ENCODE measurements at places on chromosomes 3 and 15. TPM values are rescaled to one million over a fixed set of nuclear protein-coding genes. Genes with fewer than 3 reads are reported as not detected.

Gene COLQ
- total RNA-seq: 2.3 TPM

DNA sequence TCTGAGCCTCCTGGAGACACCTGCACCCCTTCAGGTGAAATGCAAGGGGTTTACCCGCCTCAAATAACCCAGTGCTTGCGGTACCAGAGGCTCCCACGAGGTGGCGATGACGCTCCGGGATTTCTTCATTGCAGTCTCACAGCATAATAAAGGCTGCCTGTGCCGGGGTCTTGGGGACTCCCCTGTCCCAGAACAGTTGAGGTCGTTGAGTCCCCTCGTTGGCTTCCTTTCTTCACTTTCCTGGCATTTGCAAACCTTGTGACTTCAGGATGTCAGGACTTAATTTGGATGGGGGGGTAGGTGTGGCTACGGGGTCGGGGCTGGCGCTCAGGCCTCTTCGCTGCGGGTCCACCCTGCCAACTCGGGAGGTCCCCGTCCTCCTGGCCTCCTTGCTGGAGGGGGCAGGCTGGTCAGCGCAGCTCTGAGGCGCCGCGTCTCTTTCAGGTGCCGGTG, 1.3 kb downstream of the GNAT1 start:
- no peak overlapping the region for H3K27ac ChIP-seq
- no peaks in the 10 kb centered on the region for H3K36me3 ChIP-seq
- peaks cover 25% of the 10 kb centered on the region for H3K27me3 ChIP-seq
- peaks cover 10% of the 10 kb centered on the region for H3K4me1 ChIP-seq
- H3K4me3 ChIP-seq: no peak overlapping the region

Gene GOLGA6B
- total RNA-seq: not detected

Gene DUOXA2
- total RNA-seq: not detected

DNA sequence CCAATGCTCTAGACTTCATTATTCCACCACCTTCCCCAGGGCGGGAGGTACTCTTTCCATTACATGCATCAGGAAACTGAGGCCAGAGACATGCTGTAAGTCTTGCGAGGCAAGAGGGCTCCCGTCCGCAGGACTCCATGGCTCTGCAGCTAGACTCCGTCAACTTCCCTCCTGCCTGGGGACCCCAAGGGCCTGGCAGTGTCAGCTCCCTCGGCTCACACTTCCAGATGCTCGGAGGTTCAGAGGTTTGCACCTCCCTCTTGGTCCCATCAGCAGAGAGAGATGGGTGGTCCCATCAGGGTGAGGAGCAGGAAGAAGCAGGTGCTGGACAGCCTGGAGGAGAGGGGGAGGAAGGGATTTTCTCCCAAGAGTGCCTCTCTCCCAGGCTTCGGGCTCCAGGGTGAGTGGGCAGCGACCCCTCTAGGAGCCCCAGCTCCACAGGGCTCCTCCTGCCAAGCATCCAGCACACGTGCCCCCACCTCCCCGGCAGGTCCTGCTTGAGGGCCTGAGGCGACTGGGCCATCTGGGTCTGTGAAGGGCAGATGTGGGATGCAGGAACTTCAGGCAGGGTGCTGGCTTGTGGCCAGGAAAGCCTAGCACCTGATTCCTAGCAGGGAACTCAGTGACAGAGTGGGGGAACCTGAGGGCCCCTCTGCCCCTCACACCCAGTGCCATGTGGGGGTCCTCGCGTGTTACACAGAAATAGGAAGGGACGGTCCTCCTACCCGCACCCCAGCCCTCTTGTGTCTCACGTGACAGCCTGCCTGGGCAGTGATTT, 9.3 kb downstream of the PAK6 start:
- peaks cover 23% of the 10 kb centered on the region for H3K27me3 ChIP-seq
- H3K4me1 ChIP-seq: peaks cover 7% of the 10 kb centered on the region
- no peak for DNase-seq
- H3K36me3 ChIP-seq: no peaks in the 10 kb centered on the region
- no peak overlapping the region for H3K27ac ChIP-seq

Gene CAPN3
- total RNA-seq: 3.6 TPM

- no peaks in the 10 kb centered on the region for H3K27me3 ChIP-seq
- no peak for DNase-seq
- no peak overlapping the region for H3K27ac ChIP-seq
- no peak overlapping the region for H3K4me3 ChIP-seq
- H3K36me3 ChIP-seq: no peaks in the 10 kb centered on the region
- H3K4me1 ChIP-seq: no peaks in the 10 kb centered on the region
These were observed 56.8 kb upstream of the PEX5L start for GRCh38 chr3:180093535-180093934.

DNA sequence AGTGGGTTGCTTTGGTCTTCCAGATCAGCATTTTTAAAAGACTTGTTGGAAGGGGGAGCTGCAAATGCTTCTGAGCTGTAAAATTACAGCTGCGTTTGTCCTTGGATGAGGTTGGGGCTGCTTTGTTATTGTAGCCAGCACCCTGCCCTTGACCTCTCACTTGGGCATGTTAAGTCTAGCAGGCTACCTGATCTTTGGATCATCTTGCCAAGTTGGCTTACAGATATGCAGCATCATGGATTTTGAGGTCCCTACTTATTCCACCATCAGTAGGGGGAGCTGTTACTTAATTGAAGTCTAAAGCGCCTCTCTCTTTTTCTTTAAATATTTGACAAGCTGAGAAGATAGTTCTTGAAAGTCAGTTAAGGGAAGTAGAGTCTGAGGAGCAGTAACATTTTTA, 793.0 kb downstream of the MCTP2 start:
- no peak overlapping the region for H3K4me3 ChIP-seq
- no peak for DNase-seq
- no peaks in the 10 kb centered on the region for H3K27me3 ChIP-seq
- H3K36me3 ChIP-seq: no peaks in the 10 kb centered on the region
- H3K27ac ChIP-seq: no peak overlapping the region
- H3K4me1 ChIP-seq: no peaks in the 10 kb centered on the region

- H3K27me3 ChIP-seq: no peaks in the 10 kb centered on the region
- no peak overlapping the region for H3K4me3 ChIP-seq
- H3K36me3 ChIP-seq: no peaks in the 10 kb centered on the region
- no peak for DNase-seq
- H3K4me1 ChIP-seq: no peaks in the 10 kb centered on the region
These were observed 20.8 kb upstream of the CNTN6 start for GRCh38 chr3:1072041-1072440.

DNA sequence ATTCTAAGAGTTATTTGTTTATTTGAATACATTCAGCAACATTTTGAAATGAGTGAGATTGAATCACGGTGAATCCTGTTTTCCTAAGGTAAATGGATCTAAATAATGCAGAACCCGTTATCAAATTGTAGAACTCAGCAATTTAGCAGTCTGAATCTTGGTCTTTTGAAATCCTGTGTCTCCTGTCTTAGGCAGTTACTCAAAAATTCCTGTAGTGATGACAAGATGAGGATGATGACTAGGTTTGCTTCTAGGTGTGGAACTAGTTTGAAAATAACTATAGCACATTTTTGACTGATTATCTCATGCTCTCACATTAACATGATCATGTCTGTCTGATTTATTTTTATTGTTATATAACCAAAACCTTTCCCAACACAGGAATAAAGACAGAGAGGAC, 115.0 kb downstream of the RAP2B start:
- H3K36me3 ChIP-seq: no peaks in the 10 kb centered on the region
- no peak for DNase-seq
- H3K4me3 ChIP-seq: no peak overlapping the region
- H3K27ac ChIP-seq: no peak overlapping the region

- H3K27me3 ChIP-seq: no peaks in the 10 kb centered on the region
- peak overlapping the region; percentile 37 for H3K27ac ChIP-seq
- H3K4me3 ChIP-seq: peak overlapping the region; percentile 5
- peaks cover 61% of the 10 kb centered on the region for H3K36me3 ChIP-seq
- peaks cover 47% of the 10 kb centered on the region for H3K4me1 ChIP-seq
These were observed 202.8 kb downstream of the PLCL2 start for GRCh38 chr3:17087509-17087908.
